CD4-positive, alpha-beta T cell treated with Interleukin-6 at 100 ng/mL for 8 hours (primary cell): ENCODE measurements at places on chromosomes 7 and 10.

DNA sequence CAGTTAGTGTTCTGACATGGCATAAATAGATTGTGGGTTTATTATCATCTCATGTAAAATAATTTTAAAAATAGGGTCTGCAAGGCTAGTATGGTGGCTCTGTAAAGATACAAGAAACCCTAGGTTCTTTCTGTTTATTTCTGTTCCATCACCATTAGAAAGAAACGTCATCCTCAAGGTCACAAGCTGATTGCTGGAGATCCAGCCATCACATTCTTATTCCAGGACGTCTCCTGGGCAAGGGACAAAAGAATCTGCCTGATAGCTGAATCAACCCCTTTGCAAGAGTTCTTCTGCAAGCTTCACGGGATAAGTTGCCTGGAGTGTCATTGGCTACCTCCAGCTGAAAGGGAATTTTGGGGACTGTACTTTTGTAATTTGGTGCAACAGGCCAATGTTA, 184.4 kb downstream of the CAMK1D start:
- DNase-seq, result no peak

- no peak for DNase-seq
Measured at GRCh38 chr10:69065406-69066361, 22.2 kb upstream of the SRGN start.

- no peak for DNase-seq
Measured at GRCh38 chr7:140526214-140526613, 46.9 kb upstream of the MKRN1 start.

DNA sequence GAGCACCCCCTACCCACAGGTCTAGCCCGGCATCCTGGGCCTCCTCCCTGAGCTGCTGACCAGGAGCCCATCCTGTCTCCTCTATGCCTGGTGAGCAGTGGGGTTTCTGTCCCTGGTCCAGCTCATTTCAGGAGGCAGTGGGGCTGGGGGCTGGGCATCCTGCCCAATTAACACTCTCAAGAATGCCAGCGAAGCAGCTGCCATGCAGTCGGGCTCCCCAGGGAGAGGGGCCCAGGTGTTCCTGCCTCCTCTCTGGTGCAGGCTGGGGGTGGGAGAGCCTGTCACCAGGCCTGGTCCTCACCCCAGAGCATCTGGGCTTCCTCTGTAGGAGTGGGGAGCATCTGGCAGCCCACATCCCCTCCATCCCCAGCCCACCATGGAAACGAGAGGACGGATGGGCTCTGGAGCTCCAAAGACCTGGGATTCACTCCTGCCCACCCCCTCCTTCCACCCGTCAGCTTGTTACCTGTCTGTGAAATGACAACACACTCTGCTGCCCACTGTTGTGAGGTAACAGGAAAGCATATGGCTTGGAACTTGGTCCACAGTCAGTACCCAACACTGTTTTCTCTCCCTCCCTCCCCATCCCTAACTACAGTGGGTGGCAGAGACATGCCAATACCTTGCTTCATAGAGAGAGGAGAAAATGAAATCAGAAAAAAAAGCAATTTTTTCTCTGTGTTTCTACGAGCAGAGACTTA, 69.1 kb downstream of the SLIT1 start:
- no peak for DNase-seq

DNA sequence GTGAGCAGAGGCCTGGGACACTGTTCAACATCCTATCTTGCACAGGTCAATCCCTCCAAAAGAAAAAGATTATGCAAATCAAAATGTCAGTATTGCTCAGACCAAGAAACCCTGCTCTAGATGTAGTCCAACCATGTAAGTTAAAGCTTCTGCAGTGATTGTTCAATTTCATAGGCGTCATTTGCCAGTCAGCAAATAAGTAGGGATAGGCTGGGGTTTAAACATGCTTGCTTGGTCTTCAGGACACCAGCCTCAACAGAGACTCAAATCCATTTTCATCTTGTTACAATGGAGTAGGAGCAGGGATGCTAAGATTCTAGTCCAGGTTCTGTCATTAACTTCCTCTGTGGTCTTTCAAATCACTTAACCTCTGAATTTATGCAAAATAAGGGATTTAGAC, 89.1 kb downstream of the NRP1 start:
- DNase-seq, result no peak

- no peak for DNase-seq
Measured at GRCh38 chr10:121813211-121813815, 114.5 kb downstream of the ATE1 start.

DNA sequence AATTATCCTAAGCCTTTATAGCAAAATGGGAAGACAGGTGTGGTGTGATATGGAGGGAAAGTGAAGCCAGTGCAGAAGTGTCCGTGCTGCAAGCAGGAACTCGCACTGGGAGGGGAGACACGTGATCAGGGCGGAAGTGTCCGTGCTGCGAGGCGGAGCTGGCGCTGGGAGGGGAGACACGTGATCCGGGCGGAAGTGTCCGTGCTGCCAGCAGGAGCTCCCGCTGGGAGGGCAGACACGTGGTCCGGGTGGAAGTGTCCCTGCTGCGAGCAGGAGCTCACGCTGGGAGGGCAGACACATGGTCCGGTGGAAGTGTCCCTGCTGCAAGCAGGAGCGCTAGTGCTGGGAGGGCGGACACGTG, 40.5 kb upstream of the PRKAR1B start:
- no peak for DNase-seq

GRCh38 chr10:102801496-102801895, 35.7 kb downstream of the CYP17A1 start:
- no peak for DNase-seq

GRCh38 chr10:81479316-81479715, 395.7 kb upstream of the NRG3 start:
- DNase-seq, result no peak

- DNase-seq, result no peak
Measured at GRCh38 chr10:35705671-35706070, 63.6 kb upstream of the FZD8 start.

DNA sequence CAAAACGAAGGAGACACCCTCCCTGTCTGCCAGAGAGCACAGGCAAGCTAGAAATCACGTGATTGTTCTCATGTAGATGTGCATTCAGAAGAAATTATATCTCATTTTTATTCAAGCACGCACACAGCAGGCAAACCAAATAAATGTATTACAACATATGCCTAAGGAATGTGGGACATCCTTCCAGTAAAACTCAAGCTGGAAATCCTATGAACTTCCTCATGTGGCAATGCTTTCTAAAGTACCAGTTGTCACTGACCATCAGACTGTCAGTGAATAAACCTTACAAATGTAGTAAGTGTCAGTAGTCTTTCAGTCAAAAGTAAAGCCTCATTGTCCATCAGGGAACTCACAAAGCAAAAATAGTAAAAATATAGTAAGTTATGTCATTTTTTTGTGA, 350.1 kb upstream of the POM121L12 start:
- DNase-seq, result no peak

DNA sequence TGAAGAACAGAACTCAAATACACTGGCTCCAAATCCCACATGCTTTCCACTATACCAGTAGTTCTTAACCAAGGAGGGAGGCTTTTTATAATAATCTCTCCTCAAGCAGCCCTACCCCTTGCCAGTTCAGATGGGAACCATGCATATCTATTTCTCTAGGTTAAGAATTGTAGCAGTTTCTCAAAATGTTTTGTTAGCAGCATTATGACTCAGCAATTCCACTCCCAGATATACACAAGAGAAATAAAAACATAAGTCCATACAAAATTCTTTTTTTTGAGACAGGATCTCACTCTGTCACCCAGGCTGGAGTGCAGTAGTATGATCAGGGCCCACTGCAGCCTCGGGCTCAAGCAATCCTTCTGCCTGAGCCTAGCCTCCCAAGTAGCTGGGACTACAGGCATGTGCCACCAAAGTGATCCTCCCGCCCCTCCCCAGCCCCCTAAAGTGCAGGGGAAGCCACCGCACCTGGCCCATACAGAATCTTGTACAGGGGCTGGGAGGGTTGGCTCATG, 18.1 kb downstream of the YWHAG start:
- DNase-seq, result no peak

DNA sequence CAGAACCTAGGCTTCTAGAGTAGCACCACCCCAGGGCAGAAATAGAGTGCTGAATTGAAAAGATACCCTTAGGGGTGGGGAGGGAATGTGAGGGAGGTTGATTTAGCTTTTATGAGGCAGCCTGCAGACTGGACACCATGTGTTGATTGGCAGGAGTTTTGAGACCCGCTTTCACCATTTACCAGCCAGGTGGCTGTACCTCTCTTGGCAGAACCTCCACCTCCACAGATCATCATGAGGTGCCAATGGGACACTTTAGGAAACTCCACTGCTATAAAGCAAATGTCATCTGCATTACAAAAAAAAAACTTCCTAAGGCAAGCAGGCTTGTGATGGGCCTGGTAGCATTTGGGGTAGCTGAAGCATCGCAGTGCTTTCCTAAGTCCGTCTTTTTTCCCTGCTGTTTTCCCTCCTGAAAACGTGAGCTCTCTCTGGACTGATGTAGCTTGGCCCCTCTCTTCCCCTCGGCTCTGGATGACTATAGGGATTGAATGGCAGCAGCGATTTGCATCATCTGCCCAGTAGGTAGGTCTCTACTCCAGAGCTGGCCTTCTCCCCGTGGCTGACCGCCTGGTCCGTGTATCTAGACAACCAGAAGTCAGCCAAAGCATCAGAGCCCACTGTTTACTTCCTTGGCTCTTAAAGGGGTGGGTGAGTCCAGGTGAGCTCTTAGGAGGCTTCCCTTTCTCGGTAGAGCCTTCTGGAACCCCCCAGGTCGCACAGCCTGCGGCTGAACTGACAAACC, 1.3 kb downstream of the PCBD1 start:
- DNase-seq, result no peak

DNA sequence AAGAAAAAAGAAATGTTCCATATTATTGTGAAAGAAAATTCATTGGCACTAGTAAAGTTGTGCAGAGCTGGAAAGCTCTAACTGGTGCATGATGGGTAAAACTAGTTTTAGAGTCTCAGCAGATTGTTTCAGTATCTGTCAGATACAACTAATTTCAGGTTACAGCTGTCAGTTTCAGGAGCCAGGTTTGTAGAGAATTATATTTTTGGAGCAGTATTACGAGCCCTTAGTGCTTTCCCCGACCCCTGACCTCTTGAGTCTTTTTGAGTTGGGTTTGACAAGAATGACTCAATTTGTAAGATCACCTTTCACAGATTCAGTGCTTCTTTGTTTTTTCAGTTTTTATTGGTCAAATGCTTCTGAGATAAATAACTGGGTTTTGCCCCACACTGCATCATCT, 366.4 kb upstream of the PLXDC2 start:
- DNase-seq, result no peak

- DNase-seq, result peak; percentile 43
Measured at GRCh38 chr10:84267503-84268126, 22.8 kb downstream of the RGR start.

DNA sequence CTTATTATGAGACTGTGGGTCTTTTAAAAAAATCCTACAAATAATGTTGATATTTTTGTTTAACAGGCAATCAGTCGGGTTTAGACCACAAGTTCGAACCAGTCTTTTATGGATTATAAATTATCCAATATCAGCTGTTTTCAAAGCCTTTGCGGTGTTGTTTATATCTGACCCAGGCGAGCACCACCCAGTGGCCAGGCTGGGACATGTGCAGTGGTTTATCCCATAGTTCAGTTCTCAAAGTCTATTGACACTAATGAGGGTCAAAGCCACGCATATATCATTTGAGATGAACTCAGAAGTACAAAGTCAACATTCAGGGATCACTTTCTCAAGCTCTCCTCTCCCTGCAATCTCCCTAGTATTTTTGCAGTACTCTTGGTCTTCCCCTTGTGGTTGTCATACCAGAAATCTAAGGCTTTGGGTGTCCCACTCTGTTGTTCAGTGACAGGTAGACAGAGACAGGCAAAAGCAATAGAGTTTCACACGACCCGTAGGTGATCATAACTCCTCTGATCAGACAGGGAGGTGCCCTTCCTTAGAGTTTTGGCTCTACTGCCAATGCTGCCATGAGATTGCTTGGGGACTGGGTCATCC, 117.4 kb upstream of the POM121L12 start:
- no peak for DNase-seq

DNA sequence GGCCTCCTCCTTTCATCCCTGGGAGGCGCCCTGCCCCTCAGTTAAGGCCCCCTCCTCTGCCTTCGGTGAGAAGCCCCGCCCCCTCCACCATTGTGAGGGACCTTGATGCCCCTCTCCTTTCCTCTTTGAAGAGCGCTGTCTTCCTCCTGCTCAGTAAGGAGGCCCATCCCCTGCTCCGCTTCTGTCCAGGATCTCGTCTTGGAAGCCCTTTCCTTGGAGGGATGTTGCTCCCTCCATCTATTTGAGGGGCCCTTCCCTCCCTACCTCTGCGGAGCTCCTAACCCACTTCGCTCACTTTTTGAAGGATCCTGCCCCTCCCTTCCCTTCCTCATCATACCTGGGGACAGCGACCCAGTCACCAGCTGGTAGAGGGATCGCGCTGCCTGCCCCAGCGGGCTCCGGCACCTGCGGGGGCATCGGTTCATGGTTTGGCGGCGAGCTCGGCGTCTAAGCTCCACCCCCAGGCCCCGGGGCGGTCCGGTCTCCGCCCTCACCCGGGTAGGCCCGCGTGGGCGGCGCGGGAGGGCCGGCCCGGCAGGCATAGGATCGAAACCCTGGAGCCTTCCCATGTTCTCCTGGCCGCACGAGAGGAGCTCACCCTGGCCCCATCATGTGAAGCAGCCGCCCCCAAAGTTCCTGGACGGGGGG, 4.1 kb downstream of the KCNIP2 start:
- peak; percentile 41 for DNase-seq

- DNase-seq, result no peak
Measured at GRCh38 chr10:4850397-4850796, 24.4 kb downstream of the AKR1E2 start.

DNA sequence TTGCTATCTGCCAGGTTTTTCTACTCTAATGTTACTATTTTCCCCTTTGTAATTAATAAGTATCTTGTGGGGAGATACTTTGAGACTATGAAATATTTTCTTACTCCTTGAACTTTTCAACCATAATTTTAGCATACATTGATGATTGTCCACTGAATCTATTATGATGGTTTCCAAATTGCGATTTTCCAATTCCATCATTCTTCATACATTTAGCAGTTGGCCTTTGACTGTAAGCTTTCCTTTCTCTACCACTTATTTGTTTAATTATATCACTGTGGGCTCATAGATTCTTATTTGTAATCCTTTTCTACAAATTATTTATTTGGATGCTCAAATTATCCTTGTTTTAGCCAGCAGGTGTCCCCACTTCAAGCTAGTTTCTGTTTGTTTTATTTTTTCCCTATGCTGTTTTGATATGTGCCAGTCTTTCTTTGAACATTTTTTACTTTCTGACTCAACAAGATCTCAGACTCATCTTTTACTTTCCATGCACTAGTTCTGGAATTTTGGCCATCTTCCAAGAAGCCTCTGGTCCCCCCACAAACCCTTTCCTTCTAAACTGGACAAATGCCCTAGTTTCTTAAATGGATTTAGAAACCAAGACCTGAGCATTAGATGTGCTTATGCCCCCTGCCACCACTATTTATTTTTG, 11.4 kb upstream of the MRPS16 start:
- DNase-seq, result no peak

DNA sequence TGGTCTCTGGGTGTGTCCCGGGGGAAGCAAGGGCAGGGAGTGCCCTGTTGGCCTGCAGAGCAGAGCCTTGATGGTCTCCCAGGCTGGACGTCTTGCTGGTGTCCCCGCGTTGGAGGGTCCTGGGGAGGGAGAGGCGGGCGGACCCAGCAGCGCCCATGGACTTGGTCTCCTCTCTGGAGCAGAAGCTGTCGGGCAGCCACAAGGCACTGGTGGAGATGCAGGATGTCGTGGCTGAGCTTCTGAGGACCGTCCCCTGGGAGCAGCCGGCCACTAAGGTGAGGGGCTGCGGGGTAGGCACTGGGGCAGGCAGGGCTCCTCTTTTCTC, 20.9 kb downstream of the TTYH3 start:
- no peak for DNase-seq

GRCh38 chr10:110650265-110650668, 6.1 kb downstream of the RBM20 start:
- DNase-seq, result no peak
